ENCODE measurements at places on chromosomes 1 and 21. TPM values are rescaled to one million over a fixed set of nuclear protein-coding genes. Genes with fewer than 3 reads are reported as not detected.

- DNase-seq, result no peak
Observed at GRCh38 chr1:15231714-15232201, 15.3 kb upstream of the FHAD1 start.

DMAP1 gene
- 13.7 TPM for total RNA-seq

DNA sequence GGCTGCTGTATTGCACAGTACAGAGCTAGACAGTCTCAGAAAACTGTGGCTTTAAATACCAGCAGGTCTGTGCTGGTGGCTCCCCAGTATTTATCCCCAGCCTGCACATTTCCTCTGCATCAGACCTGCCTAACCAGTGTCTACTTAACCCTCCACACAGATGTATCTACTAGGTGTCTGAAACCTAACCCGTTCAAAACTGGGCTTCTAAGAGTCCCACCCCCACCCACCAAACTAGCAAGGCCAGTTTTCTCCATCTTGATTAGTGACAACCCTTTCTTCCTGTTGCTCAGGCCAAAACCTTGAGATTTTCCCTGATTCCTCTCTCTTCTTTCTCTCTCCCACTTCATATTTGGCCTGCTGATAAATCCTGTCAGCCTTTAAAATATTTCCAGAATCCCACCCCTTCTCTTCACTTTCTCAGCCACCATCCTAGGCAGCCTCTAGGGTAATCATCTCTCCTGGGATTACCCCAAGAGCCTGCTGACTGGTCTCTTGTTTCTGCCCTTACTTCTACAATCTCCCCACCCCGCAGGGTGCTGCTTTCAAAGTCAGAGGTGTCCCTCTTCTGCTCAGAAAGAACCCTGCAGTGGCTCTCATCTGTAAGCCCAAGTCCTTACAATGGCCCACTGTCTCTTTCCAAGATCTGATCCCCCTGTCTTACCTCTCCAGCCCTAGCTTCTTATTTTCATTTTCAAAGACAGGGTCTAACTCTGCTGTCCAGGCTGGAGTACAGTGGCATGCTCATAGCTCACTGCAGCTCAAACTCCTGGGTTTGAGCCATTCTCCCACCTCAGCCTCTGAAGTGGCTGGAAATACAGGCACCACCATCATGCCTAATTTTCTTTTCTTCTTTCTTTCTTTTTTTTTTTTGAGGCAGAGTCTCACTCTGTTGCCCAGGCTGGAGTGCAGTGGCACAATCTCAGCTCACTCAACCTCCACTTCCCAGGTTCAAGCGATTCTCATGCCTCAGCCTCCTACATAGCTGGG, 45.2 kb downstream of the H3-3A start:
- no peak for DNase-seq

DNA sequence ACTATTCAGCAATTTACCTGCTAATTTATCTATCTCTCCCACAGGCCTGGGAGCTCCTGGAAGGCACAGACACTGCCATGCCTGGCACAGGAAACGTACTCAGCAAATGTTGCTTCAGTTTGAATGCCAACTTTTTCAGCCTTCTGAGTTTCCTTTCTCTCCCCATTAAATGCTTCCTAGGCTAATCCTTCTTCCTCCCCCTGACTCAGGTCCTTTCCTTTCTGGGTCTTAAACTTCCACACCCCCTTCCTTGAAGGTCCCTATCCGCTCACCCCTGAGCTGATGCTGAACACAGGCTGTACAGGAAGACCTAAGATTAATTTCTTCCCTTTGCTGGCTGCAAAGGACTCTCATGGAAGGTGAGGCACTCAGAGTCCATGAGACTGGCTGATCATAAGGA, 40.3 kb upstream of the ECE1 start:
- DNase-seq, result no peak
